NCI-H526 treated with DMSO at 0.1 percent for 48 hours (cell line): ENCODE measurements at places on chromosomes 12 and 14.

- no peak for DNase-seq
Observed at GRCh38 chr12:25269701-25270100, 19.0 kb upstream of the KRAS start.

GRCh38 chr14:94303111-94303510 lies 10.0 kb upstream of the SERPINA10 start:
- DNase-seq: no peak

DNA sequence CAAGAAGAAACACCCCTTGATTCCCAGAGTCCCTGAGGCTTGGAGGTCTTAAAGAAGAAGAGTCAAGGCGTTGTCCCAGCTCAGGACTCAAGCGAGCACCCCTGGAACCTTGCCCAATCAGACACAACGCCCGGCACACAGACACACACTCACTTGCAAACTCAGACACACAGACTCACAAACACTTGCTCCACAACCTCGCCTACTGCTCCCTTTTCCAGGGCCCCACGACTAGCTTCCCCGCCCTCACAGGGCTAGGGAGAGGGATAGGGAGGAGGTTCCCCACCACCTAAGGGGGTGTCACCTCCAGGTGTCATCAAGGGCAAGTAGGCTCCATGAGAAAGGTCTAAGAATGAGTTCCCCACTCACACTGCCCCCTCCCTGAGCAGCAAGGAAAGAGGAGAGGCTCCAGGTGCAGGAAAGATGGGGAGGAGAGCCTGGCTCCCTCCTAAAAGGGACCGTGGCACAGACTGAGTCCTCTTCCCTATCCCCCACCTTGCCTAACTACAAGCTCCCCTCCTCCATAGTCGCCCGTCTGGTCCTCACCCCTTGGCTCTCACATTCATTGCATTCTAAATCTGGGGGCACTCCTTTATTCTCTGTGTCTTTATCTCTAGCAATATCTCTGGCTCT lies 717 bp downstream of the WNT10B start:
- DNase-seq: no peak

- DNase-seq: no peak
Observed at GRCh38 chr14:87044807-87045206, 948.2 kb downstream of the GALC start.

GRCh38 chr12:92275443-92276154 lies 130.0 kb upstream of the BTG1 start:
- no peak for DNase-seq

DNA sequence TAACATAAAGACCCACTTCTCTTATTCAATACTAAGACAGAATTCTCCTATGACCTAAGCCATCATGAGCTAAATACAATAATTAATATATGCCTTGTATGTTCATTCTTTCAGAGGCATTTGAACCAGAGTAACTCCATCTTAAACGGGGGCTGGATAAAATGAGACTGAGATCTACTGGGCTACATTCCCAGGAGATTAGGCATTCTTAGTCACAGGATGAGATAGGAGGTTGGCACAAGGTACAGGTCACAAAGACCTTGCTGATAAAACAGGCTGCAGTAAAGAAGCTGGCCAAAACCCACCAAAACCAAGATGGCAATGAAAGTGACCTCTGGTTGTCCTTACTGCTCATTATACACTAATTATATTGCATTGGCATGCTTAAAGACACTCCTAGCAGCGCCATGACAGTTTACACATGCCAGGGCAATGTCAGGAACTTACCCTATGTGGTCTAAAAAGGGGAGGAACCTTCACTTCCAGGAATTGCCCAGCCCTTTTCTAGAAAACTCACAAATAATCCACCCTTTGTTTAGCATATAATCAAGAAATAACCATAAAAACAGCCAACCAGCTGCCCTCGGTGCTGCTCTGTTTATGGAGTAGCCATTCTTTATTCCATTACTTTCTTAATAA lies 260.7 kb downstream of the SSPN start:
- no peak for DNase-seq

- DNase-seq: no peak
Observed at GRCh38 chr12:117761528-117762100, 207.2 kb downstream of the KSR2 start.

DNA sequence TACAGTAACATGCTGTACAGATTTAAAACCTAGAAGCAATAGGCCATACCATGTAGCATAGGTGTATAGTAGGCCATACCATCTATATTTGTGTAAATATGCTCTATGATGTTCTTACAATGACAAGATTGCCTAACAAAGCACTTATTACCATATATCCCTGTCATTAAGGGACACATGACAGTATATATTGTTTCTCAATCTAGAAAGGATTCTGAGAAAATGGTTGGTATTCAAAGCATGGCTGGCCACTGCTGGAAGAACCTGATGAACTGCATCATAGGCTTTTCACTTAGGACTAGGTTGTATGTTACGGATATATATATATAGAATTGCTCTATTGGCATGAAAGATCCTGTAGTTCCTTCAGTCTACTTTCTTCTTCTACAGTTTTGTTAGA lies 125.2 kb upstream of the SLC38A2 start:
- DNase-seq: no peak

DNA sequence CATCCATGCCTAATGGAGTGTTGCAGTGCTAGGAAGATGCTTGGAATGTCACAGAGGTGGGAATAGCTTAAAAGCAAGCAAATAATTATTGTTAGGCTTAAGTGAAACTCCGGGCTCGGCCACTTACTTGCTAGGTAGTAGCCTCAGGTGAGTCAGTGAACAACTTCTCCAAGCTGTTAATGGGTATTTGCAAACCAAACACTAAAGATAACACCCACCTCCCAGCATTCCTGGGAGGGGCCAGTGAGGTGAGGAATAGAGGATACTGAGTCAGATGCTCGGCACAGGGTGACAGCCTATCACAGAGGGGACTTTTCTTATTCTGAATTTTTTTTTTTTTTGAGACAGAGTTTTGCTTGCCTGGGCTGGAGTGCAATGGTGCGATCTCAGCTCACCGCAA lies 151.2 kb upstream of the RFLNA start:
- DNase-seq: no peak

GRCh38 chr14:64671591-64671990 lies 32.6 kb upstream of the PLEKHG3 start:
- DNase-seq: peak; percentile 14

DNA sequence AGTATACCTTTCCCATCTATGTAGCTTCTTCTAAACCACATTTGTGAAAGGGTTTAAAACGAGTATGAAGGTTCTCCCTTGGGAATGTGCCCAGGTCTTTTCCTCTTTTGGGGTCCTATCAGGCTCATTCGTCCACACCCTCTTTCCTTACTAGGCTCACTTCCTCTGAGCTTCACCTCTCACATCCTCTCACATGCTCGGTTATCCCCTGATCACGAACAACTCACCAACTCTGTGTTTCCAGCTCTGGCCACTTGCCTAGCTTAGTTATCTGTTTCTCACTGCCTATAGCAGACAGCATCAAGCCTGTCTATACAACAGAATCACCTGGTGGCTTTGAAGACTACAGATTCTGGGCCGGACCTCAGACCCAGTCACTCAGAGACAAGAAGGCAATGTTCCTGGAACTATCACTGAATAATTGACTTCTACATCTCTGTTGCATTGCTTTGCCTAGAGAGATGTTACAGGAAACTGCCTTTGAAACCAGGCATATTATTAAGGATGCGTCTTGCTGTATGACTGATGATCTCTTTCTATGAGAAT lies 158.2 kb downstream of the FOXN3 start:
- no peak for DNase-seq

- no peak for DNase-seq
Observed at GRCh38 chr14:21066882-21067502, 3.1 kb upstream of the ARHGEF40 start.

GRCh38 chr12:57159311-57159710 lies 11.9 kb upstream of the LRP1-AS start:
- DNase-seq: no peak

GRCh38 chr14:30214461-30215090 lies 286.9 kb upstream of the PRKD1 start:
- no peak for DNase-seq

DNA sequence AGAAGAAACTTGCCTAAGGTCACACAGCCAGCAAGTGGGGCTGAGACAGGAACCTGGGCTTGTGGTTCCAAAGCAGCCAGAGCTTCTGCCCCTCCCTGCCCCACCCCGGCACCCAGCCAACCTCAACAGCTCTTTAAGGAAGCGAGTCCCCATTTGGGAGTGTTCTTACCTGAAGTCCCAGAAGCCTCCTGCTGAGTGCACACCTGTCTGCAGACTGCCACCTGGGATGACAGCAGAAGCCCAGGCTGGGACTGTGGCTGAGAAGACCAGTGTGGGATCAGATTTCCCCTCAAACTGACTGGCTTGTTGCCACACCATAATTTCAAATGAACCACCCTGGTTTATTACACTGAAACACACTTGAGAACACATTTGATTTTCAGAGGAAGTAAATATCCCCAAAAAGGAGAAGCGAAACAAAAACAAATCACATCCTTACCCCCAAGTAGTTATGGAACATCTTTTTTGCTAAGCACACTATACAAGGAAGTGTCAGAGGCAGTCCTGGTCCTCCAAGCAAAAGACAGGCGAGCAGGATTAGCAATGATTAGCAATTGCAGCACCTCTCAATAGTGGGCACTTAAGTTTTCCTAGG lies 6.3 kb upstream of the RIN3 start:
- DNase-seq: no peak

- no peak for DNase-seq
Observed at GRCh38 chr12:2341871-2342270, 289.1 kb downstream of the CACNA1C start.

GRCh38 chr14:87896393-87897380 lies 96.3 kb downstream of the GALC start:
- peak; percentile 65 for DNase-seq

DNA sequence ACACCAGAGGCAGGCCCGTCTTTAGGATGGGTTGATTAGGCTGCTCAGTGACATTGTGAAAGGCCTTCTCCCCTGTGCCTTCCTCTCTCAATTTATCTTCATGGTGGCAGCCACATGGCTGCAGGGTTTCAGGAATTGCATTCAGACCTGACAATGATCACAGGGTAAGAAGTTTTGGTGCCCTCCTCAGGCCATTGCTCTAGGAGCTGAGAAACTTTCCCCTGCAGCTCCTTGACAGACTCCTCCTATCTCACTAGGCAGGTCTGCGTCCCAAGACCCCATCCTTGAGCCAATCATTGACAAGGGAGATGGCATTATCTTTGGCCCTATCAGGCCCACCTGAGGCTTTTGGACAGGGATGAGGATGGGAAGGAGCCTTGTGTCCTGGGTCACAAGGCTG lies 57.4 kb upstream of the ANO4 start:
- DNase-seq: no peak

- no peak for DNase-seq
Observed at GRCh38 chr12:41467591-41468325, 279.6 kb downstream of the PDZRN4 start.
